ENCODE measurements at places on chromosomes 7 and 10. TPM values are rescaled to one million over a fixed set of nuclear protein-coding genes. Genes with fewer than 3 reads are reported as not detected.

- DNase-seq = no peak
- H3K4me3 ChIP-seq = no peak overlapping the region
- peaks cover 5% of the 10 kb centered on the region for H3K4me1 ChIP-seq
- no peak overlapping the region for H3K27ac ChIP-seq
- peaks cover 3% of the 10 kb centered on the region for H3K27me3 ChIP-seq
These were observed 39.8 kb downstream of the ENO4 start for GRCh38 chr10:116889066-116889465.

- H3K27ac ChIP-seq = no peak overlapping the region
- no peaks in the 10 kb centered on the region for H3K27me3 ChIP-seq
- H3K36me3 ChIP-seq = no peaks in the 10 kb centered on the region
- peaks cover 4% of the 10 kb centered on the region for H3K4me1 ChIP-seq
These were observed 80.3 kb downstream of the SLC37A3 start for GRCh38 chr7:140317999-140318398.

GRCh38 chr7:18941207-18941606 is 176.2 kb downstream of the TWIST1 start:
- no peaks in the 10 kb centered on the region for H3K27me3 ChIP-seq
- no peak overlapping the region for H3K27ac ChIP-seq
- no peaks in the 10 kb centered on the region for H3K36me3 ChIP-seq
- no peaks in the 10 kb centered on the region for H3K4me1 ChIP-seq

DNA sequence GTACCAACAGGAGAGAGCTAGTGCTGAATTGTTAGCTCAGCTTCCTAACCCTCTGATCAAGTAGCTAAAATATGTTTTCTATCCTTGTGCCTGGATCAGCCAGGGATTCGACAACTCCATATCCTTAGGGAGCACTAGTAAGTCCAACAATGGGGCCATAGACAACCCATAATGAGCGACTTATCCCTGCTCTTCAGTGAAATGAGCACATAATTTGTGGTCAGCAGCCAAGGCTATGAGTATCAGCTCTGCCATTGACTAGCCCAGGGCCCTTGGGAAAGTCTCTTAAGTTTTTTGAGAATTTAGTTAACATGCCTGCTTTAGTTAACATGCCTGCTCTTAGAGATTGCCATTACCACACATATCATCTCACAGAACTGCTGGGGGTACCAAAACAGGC is 39.3 kb downstream of the COL1A2 start:
- no peak overlapping the region for H3K27ac ChIP-seq
- H3K4me3 ChIP-seq = no peak overlapping the region
- DNase-seq = peak; percentile 5
- H3K4me1 ChIP-seq = no peaks in the 10 kb centered on the region

DNA sequence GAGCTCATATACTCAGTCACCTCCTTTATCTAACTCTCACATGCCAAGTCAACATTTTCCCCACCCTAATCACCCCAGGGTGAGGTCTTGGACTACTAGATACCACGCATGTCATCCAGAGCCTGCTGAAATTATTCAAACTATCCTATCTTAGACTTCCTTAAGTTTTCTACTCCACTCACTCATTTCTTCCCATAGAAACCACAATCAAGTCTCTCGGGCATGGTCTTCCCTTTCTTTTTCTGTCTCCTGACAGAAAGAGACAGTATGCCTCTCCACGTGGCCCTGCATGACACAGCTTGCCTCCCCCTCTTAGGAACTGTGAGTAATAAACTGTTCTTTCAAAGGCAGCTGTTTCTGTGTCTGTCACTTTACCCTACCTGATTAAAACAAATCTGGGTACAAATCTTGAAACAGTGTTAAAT is 29.4 kb downstream of the TAS2R41 start:
- H3K27me3 ChIP-seq = no peaks in the 10 kb centered on the region
- H3K27ac ChIP-seq = no peak overlapping the region
- no peaks in the 10 kb centered on the region for H3K36me3 ChIP-seq
- no peak for DNase-seq
- H3K4me3 ChIP-seq = no peak overlapping the region
- no peaks in the 10 kb centered on the region for H3K4me1 ChIP-seq

DNA sequence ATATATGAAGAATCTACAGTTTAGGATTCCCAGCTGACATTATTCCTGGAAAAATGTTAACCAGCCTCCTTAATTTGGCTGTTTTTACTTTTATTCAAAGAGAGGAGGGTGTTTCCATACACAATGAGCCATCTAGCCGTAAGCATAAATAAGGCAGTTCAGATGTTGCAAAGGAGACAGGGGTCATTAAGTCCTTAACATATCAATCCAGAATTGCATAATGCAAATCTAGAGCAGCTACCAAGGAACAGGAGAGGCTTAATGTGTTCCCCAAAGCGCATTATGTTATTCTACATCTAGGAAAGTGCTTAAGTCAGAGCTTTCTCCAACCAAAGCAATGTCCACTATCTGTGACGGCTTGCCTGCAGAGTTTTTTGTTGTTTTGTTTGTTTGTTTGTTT is 32.4 kb upstream of the TCF7L2 start:
- H3K4me3 ChIP-seq = no peak overlapping the region
- H3K4me1 ChIP-seq = peaks cover 3% of the 10 kb centered on the region
- H3K36me3 ChIP-seq = no peaks in the 10 kb centered on the region

- H3K4me3 ChIP-seq = no peak overlapping the region
- H3K27me3 ChIP-seq = no peaks in the 10 kb centered on the region
- no peak overlapping the region for H3K27ac ChIP-seq
- DNase-seq = peak; percentile 0
- H3K4me1 ChIP-seq = no peaks in the 10 kb centered on the region
These were observed 569.9 kb downstream of the ANKRD7 start for GRCh38 chr7:118794419-118794818.

DNA sequence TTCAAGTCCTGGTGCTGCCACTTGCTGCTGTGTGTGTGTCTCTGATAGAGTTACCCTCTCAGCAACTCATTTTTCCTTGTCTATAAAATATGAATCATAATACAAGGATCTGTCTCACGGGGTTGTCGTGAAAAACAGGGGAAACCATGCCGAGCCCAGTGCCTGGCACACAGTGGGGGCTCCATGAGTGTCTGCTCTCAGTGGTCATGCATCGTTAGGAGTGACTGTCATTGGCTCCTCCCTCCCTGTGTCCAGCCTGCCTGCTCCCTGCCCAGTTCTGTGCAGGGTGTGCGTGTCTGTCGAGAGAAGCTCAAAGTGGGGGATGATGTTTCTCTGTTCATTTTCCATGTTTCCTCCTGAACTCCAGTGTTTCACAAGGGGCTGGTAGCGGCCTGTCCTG is 83.6 kb upstream of the LRRC4 start:
- H3K4me1 ChIP-seq = no peaks in the 10 kb centered on the region
- no peak overlapping the region for H3K4me3 ChIP-seq
- no peak overlapping the region for H3K27ac ChIP-seq

The LRWD1 gene
- 18.7 TPM for total RNA-seq
